Sciatic nerve (tissue), 2 donors: ENCODE measurements at places on chromosomes 1 and 21. TPM values are rescaled to one million over a fixed set of nuclear protein-coding genes. Genes with fewer than 3 reads are reported as not detected.
A peak's percentile ranks its signal among the peaks of the same experiment; 100 is the strongest.

DNA sequence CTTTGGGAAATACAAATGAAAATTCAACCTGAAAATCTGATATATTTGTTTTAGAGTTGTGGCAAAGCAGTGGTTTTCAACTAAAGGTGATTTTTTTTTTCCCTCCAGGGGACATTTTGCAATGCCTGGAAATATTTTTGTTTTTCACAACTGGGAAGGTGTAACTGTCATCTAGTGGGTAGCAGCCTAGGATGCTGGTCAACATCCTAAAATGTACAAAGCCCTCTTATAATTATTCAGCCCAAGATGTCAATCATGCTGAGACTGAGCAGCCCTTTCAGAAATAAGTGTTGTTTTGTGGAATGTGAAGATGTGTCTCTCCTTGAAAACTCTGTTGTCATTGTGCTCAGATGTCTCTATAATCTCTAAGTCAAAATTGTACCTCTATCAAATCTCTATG, 95.2 kb upstream of the NCAM2 start:
- DNase-seq, result no peak

Gene CELA3A
- 2.9 TPM for total RNA-seq

GRCh38 chr1:119083980-119084379, 56.5 kb downstream of the WARS2 start:
- no peak for DNase-seq

GRCh38 chr1:202105571-202106339, 17.0 kb upstream of the GPR37L1 start:
- no peak for DNase-seq

- no peak for DNase-seq
Observed at GRCh38 chr1:97252076-97252475, 530.5 kb downstream of the PTBP2 start.

Gene IRF6
- total RNA-seq, result 1.8 TPM

DNA sequence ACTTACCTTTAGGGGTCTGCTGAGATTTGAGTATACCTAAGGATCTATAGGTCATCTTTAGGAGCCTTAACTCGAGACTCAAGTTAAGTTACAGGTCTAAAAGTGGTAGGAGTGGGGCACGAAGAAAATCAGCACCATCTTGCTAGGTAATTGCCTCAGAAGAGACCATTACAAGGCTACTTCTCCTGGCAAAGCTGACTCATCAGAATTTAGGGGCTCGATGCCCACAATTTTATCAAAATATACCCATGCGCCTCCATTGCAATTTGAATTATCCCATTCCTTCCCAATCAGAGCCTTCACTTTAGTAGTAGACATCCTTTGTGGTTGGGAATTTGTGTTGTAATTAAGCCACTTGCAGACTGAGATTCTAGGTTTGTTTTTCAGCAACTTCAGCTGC, 1994.3 kb downstream of the MRPL39 start:
- DNase-seq, result no peak

DNA sequence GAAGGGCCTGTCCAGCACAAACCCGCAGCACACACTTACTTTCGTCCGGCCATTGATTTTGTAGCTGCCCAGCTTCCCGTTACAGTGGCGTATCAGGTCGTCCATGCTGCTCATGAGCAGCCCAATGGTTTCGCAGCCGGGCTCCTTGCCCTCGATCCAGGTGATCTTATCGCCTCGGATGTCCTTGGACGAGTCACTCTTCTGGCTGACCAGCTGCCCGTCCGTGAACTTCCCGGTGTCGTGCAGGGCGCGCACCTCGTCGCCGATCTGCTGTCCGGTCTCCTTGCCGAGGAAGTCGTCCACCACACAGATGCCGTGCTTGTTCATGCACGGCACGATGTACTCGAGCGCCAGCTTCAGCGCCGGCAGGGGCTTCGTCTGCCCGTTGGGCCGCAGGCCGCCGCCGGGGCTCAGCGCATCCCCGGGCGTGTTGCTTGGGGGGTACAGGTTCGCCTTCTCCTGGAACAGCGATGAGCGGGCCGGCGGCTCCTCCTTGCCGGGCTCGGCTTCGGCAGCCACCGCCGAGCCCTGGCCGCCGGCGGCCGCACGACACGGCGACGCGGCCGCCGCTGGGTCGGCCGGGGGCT, 1.0 kb downstream of the EGLN1 start:
- DNase-seq, result peak; percentile 67

GRCh38 chr21:38286739-38287471, 30.1 kb downstream of the KCNJ15 start:
- no peak for DNase-seq

Gene RORC
- total RNA-seq, result 0.45 TPM

Gene HUNK
- 0.53 TPM for total RNA-seq
